ENCODE measurements at places on chromosomes 11 and 22. TPM values are rescaled to one million over a fixed set of nuclear protein-coding genes. Genes with fewer than 3 reads are reported as not detected.

The CARD18 gene
- not detected for total RNA-seq

The GTSE1 gene
- total RNA-seq: 19.8 TPM

The IRAG1 gene
- 27.5 TPM for total RNA-seq

The ZNF280A gene
- not detected for total RNA-seq

The MMP13 gene
- total RNA-seq: 96.9 TPM

The CLCF1 gene
- 22.6 TPM for total RNA-seq

- no peak for DNase-seq
These were observed 2.2 kb upstream of the SLC6A5 start for GRCh38 chr11:20597154-20597679.

DNA sequence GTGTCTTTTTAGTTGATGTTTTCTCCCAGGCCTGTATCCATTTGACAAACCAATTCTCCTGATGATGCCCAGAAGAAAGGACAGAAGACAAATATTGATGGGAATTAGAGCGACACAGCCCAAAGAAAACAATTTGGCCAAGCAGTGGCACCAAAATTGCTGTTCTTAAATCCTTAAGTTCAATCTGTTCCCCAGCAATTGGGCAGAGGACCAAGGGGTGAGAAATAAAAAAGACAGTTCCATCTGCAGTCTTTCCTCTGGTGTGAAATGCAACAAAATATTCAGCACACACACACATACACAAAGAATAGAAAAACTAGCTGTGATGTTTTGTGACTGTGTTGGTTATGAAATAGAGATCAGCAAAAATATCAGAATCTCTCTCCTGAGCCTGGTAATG is 38.0 kb upstream of the ASPHD2 start:
- DNase-seq: no peak

- DNase-seq: peak; percentile 56
These were observed at the start of gene BTG4 for GRCh38 chr11:111512296-111513239. BTG4 (minus strand) TSS chr11:111512386; CDS start chr11:111498776, 13,610 bp downstream.

DNA sequence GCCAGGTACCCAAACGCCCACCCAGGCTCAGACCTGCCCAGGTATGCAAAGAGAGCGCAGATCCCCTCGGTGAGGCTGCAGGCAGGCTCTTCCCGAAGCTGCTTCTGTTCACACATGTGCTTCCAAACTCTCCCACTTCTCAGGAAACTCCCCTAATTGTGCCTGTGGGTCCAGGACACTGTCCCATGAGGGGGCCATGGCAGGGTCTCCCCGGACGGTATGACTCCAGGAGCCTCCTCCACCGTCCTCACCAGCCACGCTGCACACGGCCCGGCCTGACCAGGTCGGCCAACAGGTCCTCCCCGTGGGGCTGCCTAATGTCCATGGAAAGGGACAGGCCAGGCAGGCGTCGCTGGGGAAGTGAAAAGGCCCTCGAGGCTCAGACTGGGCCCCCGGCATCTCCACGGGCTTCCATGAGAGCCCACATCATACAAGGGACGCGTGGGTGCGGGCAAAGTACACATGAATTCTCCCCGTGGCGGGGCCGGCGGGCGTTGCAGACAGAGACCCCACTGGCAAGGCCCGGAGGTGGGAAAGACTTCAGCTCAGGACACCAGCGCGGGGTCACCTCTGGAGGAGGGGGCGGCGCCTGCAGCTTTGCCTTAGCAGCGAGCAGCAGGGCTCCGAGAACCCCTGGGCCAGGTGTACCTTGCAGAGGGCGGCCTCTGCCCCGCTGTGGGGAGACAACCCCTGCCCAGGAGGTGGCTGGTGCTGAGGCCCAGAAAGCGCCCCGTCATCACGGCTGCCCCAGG is 526.1 kb downstream of the BRD1 start:
- DNase-seq: no peak

GRCh38 chr11:20467487-20468185 is 80.1 kb downstream of the PRMT3 start:
- DNase-seq: no peak

- peak; percentile 73 for DNase-seq
These were observed 521 bp downstream of the SRSF8 start for GRCh38 chr11:95067039-95067840.

DNA sequence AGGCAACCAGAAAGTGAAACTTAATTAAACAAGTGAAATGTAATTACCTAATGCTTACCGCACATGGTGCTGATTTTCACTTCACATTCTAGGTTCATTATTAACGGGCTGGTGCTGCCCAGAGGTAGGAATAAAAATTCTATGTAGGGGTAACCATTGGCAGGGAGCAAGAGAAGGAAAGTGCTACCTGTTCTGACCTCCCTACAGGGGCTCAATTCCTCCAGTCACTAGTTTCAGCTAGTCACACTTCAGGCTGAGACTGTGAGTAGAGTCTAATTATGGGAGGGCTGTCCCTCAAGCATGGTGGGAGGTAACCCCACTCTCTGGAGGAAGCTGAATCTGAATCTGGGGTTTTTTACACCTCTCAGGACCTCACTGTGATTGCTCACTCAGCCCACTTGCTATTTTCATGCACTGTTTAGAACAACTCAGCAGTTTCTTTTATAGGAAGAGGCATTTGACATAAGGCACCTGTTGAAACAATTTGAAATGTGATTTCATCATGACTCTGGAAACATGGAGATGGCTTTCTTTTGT is 75.4 kb downstream of the MAML2 start:
- no peak for DNase-seq

DNA sequence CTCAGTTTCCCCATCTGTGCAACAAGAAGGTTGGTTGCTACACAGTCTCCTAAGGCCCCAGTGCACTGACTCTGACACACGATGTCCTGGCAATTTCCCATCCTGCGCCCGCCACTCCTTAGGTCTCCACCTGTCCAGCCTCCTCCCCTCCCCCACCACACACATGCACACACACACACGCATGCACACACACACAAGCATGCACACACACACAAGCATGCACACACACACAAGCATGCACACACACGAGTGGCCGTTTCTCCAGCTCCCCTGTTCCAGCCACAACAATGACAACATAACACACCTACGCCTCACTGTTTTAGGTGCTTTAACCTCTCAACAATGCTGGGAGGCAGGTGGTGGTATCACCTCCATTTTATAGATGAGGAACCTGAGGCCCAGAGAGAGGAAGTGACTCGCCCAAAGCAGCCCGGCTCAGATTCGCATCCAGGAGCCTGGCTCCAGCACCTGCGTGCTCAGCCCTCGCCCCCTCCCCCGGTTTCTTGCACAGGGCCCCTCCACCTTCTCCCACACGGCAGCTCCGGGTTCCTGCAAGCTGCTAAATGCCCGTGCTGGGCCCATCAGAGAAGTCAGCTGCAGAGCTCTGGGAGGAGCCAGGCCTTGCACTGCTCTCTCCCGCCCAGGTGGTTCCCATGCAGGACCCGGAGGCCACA is 13.0 kb downstream of the CYTH4 start:
- no peak for DNase-seq

- peak; percentile 63 for DNase-seq
These were observed 378.0 kb downstream of the NTM start for GRCh38 chr11:131748151-131749050.

- no peak for DNase-seq
These were observed 7.8 kb downstream of the DCDC1 start for GRCh38 chr11:31361743-31362142.

DNA sequence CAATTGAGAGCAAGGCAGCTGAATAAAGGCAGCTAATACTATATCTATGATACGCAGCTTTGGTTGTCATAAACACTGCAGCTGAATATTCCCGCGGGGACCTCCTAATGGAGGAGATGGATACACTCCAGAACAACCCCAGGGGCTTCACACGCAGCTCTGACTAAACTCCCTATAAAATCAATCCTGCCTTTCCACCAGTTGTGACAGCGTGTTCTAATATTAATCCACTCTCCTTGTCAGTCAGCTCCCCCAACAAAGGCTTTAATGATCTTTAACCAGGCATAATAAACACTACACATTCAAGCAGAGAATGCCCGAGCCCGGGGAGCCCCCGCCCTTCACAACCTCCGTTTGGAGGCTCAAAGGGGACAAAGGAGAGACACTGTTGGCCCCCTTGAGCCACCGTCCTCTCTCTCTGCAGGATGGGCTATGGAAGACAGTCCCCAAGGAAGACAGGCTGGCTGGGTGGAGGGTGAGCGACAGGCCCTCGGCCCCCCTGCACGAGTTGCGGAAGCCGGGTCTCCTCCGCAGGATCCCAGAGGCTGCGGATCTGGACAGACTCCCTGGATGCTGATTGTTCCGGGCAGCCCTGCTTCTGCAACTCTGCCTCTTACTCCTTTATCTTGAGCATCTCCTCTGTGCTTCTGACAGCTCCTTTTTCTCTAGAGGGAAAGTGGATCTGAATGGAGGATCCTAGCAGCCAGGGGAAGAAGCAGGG is 565.2 kb downstream of the BUD13 start:
- DNase-seq: no peak

DNA sequence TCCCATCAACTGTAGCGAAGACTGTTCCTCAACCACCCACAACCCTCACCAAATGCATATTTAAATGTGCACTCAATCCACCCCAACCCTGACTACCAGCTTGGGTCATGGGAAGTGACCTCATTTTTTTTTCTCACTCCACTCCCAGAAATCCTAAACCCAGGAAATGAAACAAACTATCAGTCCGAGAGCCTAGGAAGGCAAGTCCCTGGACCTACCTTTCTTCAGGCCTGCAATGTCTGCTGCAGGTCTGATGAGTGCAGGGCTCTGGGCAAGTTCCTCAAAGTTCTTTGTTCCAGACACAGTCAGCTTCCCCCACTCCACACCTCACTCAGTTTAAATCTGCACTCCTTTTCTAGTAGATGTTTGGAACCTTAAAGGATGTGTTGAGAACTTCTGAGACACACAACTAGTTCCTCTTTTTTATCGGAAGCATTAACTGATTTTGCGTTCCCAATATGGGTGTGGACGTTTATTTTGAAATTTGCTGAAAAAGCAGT is at the start of gene MS4A4E:
MS4A4E (minus strand) TSS at position 398 of the 500 bp plus-strand sequence. CDS start 13,082 bp downstream, outside the sequence.
- DNase-seq: no peak

DNA sequence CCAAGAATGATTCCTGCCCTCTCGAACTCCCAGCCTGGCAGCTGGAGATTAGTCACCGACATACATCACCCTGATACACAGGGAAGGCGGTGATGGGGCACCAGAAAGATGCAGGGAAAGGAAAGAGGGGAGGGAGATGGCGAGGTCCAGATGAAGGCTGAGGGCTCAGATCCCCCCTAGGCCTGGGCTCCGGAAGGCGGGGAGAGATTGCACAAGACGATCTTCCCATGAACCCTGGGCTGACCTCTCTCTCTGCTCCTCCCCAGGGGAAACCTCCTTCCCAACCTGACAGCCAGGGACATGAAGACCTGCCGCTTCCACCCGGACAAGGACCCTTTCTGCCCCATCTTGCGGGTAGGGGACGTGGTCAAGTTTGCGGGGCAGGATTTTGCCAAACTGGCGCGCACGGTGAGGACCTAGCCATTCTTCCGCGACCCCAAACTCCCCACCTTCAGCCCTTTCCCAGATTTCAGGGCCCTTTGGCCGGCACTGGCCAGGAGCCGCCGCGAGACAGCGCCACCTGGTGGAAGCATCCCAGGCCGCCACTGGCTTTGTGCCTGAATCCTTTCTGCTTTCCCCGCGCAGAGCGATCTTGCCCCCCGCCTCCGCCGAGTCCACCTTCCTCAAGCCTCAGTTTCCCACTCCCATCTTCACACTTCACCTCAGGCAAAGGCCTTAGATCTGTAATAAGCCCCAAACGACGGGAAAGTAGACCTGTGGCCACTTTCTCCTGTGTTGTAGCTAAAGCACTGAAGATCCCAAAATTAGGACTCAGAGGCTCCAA is 11.5 kb downstream of the P2RX3 start:
- DNase-seq: peak; percentile 58

- DNase-seq: no peak
These were observed 81.5 kb upstream of the HORMAD2 start for GRCh38 chr22:29998627-29999384.

DNA sequence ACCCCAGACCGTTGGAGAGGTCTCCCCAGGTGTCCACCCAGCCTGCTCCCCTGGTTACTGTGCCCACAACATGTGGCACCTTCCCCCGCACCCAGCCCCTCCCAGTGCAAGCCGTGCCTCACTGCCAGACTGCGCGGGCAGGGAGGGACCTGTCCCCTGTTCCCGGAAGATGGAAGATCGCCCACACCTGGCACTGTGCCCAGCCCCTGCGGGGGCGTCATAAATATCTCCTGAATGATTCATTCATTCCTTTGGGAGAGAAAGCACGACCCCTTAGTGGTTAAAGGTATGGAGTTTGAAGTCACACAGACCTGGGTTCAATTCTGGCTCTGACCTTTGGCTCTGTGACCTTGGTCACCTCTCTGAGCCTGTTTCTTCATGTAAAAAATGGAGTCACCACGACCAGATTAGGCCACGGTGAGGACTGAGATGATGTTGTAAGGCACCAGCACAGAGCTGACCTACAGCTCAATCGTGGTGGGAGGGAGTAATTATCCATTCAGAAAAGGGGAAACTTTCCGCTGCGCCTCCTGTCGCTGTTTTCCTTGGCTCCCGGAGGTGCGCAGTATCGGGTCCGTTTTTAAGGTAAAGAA is 497 bp upstream of the SYT12 start:
- DNase-seq: peak; percentile 86

- no peak for DNase-seq
These were observed 20.0 kb upstream of the SYT12 start for GRCh38 chr11:67002921-67003411.

DNA sequence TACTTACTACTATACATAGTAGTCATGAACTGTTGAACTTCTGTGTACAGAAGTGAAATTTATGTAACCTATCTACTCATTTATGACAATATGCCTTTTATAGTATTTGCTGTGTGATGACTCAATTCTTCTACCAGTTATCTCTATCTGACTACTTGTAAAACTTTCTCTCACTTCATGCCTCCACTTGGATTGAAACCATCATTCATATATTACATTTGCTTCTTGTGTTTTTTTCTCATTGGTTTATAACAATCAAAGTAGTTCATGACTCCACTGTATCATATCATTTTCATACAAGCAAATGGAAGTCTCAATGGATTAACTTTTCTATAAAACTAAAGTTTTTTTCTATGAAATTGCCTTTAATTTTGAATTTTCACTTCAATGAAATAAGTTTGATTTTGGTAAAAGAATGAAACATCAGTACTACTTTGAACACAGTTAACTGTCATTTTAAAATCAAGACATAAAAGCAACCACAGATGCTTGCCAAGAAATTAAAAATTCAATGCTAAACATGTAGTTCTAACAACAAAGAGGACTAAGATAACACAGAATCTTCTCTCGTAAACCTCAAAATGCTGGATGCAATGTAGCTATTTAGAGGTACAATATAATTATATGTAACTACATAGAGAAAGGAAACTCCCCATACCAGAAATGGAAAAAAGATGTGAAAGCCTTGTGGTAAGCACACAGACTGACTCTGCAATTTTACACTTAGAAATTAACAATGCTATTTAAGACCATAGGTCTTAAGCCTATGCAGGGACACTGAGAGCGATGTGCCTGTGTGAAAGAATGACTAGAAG is 27.6 kb upstream of the EXPH5 start:
- peak; percentile 35 for DNase-seq

GRCh38 chr11:11408436-11409221 is 55.6 kb upstream of the CSNK2A3 start:
- no peak for DNase-seq

All from M059J (cell line).